ENCODE measurements at places on chromosomes 13 and 19.

GRCh38 chr19:30739394-30739793, 367.2 kb downstream of the ZNF536 start:
- DNase-seq = no peak

GRCh38 chr19:17646441-17646840, 41.7 kb downstream of the UNC13A start:
- DNase-seq = no peak

DNA sequence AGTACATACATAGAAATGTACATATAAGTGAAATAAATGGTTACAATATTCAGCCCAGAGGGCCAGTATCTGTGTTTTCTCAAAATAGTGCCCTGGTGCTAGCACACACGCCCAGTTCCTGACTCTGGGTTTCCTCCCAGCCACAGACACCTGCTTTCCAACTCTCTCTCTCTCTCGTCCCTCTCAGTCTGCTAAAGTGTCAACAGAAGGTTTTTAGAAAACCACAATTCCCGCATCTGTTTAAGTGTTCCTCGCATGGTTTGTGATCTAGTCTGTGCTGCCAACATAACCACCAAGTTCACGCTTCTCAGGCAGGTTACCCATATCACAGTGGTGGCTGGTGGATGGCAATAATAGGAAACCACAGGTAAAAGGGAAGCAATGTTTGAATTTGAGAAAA, 17.8 kb upstream of the UPF3A start:
- DNase-seq = peak; percentile 54

- DNase-seq = no peak
These were observed 325.4 kb upstream of the TSHZ3 start for GRCh38 chr19:31674503-31675192.

DNA sequence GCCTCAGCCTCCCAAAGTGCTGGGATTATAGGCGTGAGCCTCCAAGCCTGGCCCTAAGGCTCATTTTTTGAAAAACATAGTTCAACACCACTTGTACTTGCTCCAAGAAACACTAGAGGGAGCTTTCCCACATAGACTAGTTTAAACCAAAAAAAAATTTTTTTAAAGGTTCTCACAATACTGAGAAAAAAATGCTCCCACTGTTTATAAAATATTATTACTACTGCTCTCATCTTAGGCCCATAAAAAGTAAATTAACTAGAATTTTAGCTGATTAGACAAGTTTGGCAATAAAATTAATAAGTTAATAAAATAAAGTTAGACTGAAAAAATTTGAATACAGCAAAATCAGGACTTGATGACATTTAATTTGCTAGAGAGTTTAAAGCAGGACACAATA, 109.5 kb downstream of the TBC1D4 start:
- DNase-seq = peak; percentile 46

- no peak for DNase-seq
These were observed 2.1 kb downstream of the FGF9 start for GRCh38 chr13:21672796-21673538.

DNA sequence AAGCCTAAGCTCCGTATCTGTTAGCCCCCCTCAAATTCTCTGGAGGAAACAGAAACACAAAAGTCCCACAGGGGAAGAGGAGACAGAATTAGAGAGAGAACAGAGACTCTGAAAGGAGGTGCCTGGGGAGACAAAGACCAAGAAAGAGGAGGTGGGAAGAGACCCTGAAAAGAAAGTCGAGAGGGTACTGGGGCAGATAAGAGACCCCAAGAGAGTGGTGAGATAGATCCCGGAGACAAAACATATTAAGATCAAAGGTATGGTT, 915 bp upstream of the GRWD1 start:
- no peak for DNase-seq

Measured in naive thymus-derived CD8-positive, alpha-beta T cell (primary cell).